ENCODE measurements at places on chromosomes 2 and 18.

DNA sequence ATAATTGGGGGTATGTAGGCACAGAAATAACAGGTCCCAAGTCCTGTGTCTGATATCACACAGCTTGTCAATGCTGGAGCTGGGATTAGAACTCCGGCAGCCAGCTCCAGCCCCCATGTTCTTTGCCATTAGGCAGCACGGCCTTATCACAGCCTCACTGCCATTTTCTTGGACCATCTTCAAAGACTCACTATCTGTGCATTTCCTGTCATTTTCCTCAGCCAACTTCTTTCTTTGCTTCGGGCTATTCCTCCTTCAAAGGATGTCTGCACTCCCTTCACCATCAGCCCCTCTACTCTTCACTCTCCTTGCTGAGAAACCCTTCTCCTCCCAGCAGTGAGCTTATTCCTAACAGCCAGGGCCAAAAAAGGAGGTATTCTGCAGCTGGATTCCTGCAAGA, 139.6 kb downstream of the GALNT14 start:
- no peak for DNase-seq

GRCh38 chr18:79367989-79368388, 27.7 kb upstream of the NFATC1 start:
- DNase-seq, result no peak

- no peak for DNase-seq
Measured at GRCh38 chr2:129713337-129713736, 266.1 kb upstream of the RAB6C start.

GRCh38 chr2:216666461-216667233, 28.7 kb downstream of the IGFBP5 start:
- no peak for DNase-seq

DNA sequence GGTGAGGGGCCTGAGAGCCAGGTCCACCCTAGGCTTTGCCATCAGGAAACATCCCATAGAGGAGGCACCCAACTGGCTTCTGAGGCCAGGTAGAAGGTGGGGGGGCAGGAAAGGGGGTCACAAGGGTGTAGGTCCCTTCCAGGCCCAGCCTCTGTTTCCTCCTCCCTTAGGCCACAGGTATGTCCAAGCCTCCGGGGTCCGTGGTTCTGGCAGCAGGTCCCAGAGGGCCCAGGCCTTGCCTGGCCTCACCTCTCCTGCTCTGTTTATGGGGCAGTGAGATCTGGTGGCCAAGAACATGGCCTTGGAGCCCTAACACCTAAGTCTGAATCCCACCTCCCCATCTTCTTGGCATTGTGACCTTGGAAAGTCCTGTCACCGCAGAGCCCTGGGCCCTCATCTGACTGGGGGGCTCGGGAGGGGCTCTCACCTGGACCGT, 21.6 kb upstream of the GPR17 start:
- no peak for DNase-seq
